ENCODE measurements at places on chromosomes 6 and 20. TPM values are rescaled to one million over a fixed set of nuclear protein-coding genes. Genes with fewer than 3 reads are reported as not detected.
A peak's percentile ranks its signal among the peaks of the same experiment; 100 is the strongest.

- no peak for DNase-seq
These were observed 10.8 kb upstream of the OR2B2 start for GRCh38 chr6:27922949-27923348.

Gene JAG1
- total RNA-seq, result 9.9 TPM

DNA sequence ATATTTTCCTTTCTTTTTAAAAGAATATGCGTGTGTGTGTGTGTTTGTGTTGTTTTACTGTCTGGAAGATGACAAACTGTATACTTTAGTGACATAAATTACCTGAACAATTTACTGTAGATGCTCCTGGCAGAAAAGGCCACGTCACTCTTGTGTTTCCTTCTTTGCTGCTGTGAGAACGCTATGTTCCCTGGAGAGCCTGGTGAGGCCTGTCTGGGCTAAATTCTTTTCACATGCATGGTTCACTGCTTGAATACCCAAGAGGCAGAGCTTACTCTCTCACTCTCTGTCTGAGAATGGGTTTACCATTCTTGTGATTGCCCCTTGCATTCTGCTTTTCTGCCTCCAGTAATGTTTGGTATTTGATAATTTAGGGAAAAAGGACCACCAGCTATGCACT, 64.3 kb downstream of the EDN1 start:
- no peak for DNase-seq

DNA sequence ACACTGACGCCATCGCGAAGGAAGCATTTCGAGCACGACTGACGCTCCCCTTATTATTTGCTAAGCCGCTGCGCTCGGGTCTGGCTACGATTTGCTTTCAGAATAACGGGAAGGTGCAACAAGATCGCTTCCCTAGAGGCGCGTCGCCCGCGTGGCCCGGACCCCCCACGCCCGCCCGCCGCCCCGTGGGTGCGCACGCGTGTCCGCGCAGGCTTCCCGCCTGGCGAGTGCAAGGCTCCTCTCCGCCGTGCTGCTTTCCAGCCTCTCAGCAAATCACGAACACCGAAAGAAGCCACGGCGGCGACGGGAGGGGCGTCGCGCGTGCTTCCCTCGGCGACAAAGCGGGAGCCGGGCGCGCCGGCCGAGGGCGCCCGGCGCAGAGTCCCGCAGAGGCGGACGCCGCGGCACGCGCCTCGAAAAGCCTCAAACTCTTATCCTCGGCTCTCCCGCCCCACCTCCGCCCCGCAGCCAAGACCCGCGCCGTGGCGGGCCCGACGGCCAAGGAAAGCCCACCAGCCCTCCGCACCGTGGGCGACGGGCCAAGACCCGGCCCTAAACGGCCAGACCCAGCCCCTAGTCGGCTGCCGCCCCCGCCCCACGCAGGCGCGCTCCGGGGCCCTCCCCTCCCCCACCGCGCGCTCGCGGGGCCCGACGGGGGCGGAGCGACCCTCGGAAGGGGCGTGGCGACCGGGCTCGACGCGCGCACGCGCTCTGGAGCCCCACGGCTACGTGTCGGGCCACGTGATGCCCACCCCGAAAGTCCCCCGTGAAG, 987 bp upstream of the QKI start:
- DNase-seq, result peak; percentile 73

Gene NR2E1
- 0.39 TPM for total RNA-seq

DNA sequence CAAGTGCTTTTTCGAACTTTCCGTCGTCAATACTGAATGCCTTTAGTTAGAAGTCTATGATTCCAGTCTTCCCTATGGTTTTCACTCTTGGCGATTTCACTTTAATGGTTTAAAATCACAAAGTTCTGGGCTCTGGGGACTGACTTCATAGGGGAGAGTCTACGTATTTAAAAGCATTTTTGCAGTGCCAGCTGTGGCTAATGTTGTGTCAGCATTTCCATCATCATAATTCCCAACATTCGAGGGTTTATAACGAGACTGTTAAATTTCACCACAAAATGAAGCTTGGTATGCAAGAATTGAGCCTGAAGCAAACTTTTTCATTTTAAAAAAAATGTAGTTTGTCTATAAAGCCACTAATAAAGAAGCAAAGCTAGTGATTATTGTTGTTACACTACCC, 242.7 kb downstream of the SOX4 start:
- no peak for DNase-seq

DNA sequence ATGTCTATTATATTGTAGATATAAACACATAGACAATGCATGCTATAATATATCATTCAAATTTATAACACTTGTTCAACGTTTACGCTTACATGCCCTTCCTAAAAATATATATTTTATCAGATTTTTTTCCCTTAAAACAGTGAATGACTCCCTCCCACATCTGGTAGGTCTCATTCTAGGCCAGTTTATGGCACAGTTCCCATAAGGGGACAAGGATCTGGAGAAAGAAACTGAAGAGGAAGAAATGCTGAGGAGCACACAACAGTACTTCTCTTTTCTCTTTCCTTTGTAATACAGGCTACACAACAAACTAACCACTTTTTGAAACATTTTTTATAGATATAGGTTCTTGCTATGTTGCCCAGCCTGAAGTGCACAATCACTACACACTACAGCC, 48.6 kb upstream of the RCAN2 start:
- no peak for DNase-seq

GRCh38 chr20:58327211-58327610, 17.7 kb downstream of the RAB22A start:
- no peak for DNase-seq

DNA sequence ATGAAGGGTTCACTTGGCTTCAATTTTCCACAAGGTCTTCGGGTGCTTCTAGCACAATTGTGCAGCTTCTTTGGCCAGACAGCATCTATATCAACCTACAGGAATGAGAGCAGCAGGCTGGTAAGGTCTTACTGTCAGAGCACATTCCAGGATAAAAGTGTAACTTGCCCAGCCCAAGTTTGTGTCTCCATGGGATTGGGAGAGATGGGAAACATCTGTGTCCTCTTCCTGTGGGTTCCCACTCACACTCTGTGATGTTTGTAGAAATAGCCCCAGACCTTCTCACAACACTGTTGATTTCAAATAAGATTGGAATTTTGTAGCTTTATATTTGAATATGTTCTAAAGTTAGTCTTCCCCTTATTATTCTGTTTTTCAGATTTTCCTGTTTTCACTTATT, 83.4 kb upstream of the RGS17 start:
- no peak for DNase-seq

DNA sequence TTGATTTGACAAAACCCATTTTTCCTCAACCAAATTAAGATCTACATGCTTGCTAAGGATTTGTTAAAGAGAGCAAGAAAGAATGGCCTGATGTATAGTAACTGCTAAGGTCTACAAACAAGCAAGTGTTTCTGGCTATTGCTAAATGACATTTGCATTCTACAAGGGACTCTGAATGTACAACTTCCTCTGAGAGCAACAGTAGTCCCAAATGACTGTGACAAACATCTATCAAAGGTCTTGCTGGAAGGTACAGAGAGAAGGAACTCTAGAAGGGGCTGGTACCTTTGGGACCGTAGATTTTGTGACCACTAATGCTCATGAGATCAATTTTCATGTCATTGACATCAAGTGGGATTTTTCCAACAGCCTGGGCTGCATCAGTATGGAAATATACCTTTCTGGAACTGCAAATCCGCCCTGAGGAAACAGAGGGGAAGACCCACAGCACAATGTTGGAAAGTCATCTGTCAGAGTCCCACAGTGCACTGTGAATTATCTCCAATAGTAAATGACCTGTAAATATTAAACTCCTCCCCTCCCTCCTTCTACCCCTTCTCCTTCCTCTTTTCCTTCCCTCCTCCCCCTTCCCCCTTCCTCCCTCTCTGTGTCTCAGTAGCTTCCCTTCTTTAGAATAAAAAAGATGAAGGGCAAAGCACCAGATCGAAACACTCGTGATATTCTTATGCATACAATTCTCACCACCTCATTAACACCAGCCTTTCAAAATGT, 15.9 kb upstream of the CPNE1 start:
- no peak for DNase-seq

- DNase-seq, result no peak
These were observed 8.5 kb downstream of the ENPP4 start for GRCh38 chr6:46138281-46138680.

DNA sequence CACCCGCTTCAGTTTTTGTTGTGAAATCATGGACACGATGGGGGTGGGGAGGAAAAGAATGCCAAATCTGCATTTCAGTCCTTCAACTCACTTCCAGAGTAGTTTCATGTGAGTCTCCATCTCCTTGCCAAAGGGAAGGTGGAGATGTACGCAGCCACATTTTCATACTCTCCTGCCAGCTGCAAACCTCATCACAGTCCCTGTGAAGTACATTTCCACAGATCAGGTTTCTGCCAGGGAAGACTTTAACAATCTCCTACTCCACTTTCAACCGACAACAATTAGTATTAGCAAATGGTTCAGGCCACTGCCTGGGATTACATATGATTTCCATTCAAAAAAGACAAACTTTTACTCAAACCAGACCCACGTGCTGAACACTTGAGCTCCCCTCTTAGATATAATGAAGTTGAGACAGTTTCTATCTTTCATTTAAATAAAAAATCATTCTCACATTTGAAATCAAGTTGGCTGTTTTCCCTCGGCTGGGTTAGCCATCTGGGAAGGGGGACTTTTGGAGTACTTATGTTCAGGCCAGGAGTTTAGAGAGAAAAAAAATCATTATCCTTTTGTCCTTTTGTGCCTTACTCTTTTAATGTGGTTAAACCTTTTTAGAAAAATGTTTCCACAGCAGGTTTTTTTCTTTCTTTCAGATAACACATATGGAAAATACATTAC, 51.0 kb upstream of the CEP162 start:
- no peak for DNase-seq

GRCh38 chr6:37867756-37868446, 48.4 kb downstream of the ZFAND3 start:
- DNase-seq, result no peak

All from H4 (cell line).